ENCODE measurements at places on chromosomes 5 and 9.

DNA sequence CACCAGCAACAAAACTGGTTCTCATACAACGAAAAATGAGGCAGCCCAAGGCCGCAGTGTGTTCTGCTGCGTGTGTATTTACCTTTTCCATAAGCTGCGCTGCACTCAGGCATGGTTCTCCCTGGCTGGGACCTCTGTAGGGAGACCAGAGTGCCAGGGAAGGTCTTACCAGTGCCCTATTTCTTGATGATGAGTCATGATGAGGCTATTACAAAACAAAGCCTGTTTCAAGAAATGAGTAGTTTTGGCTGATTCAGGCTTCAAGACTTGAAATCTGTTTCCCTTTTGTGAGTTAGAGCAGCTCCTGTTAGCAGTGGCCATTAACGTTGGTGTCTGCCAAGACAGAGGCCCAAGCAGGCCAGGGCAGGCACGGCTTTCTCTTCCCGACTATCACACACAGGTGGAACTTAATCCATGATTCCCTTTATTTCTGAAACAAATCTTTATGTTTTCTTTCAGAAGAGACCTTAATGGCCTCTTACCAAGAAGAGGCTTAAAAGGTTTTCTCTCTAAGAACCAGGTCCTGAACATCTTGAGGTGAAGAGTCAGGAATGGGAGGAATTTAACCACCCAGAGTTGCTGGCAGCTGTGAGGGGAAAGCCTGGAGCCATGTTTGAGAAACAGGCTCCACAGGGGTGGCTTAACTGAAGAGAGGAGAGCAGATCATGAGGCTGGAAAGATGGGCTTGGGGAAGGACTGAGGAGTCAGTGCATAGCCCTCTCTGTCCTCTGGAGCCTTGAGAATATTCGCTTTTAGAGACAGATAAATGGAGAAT lies 41.4 kb upstream of the TIFAB start:
- peaks cover 1% of the 10 kb centered on the region for H3K27me3 ChIP-seq
- H3K4me3 ChIP-seq, result no peak overlapping the region
- DNase-seq, result no peak

GRCh38 chr9:125906893-125907292 lies 159.7 kb downstream of the PBX3 start:
- H3K4me1 ChIP-seq, result peaks cover 24% of the 10 kb centered on the region
- no peak overlapping the region for H3K4me3 ChIP-seq
- DNase-seq, result no peak
- H3K36me3 ChIP-seq, result no peaks in the 10 kb centered on the region
- no peak overlapping the region for H3K27ac ChIP-seq

DNA sequence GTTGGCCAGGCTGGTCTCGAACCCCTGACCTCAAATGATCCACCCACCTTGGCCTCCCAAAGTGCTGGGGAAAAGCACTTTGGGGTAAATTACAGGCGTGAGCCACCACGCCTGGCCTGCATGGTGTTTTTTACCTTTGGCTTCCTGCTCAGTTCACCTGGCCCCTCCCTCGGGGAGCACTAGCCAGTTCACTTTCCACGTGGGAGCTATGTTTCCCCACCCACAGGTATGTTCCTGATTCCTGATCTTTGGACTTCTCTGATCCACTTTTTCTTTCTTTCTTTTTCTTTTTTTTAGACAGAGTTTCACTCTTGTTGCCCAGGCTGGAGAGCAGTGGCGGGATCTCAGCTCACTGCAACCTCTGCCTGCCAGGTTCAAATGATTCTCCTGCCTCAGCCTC lies 15.8 kb downstream of the DAB2IP start:
- H3K4me3 ChIP-seq, result no peak overlapping the region
- no peaks in the 10 kb centered on the region for H3K27me3 ChIP-seq
- DNase-seq, result no peak
- H3K36me3 ChIP-seq, result no peaks in the 10 kb centered on the region
- 0 out of 2 replicates have a peak, but pooled peaks cover 2% of the 10 kb centered on the region for H3K4me1 ChIP-seq

GRCh38 chr5:133564921-133565565 lies 47.3 kb downstream of the FSTL4 start:
- H3K4me3 ChIP-seq, result no peak overlapping the region
- no peak overlapping the region for H3K27ac ChIP-seq
- H3K4me1 ChIP-seq, result no peaks in the 10 kb centered on the region
- DNase-seq, result no peak

DNA sequence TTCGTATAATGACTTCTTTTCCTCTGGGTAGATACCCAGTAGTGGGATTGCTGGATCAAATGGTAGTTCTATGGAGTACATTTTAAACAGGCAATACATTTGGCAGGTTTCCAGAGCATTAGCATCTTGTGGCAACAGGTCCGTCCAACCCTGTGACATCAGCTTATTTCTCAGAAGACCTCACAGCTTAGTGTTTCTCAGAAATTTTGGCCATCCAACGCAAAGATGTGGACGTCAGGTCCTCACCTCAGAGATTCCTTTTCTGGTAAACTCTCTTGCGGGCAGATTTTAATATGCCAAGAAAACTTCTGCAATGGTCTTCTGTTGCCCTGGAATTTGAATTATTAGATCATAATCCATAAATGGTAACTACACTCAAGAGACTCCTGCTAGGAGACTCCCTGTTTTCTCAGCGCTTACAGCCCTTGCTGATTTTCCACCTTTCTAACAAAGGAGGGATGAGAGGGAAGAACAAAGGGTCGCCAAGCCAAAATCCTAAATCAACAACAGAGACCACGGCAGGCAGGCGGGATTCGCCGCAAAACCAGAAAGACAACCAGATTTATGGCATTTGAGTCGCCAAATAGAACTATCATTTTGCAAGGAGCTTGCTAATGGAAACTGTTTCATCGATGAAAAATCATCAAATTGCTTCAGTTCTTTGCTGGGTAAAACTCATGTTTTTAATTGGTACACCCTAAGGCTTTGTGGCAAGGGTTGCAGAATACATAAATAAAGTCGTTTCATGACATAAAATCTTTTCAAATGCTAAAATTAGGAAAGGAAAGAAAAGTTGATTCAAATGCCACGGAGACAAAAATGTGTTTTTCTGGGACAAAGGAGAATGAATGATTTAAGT lies 34.1 kb upstream of the PLPP1 start:
- no peak overlapping the region for H3K27ac ChIP-seq
- peaks cover 11% of the 10 kb centered on the region for H3K4me1 ChIP-seq
- H3K36me3 ChIP-seq, result no peaks in the 10 kb centered on the region
- H3K4me3 ChIP-seq, result no peak overlapping the region

DNA sequence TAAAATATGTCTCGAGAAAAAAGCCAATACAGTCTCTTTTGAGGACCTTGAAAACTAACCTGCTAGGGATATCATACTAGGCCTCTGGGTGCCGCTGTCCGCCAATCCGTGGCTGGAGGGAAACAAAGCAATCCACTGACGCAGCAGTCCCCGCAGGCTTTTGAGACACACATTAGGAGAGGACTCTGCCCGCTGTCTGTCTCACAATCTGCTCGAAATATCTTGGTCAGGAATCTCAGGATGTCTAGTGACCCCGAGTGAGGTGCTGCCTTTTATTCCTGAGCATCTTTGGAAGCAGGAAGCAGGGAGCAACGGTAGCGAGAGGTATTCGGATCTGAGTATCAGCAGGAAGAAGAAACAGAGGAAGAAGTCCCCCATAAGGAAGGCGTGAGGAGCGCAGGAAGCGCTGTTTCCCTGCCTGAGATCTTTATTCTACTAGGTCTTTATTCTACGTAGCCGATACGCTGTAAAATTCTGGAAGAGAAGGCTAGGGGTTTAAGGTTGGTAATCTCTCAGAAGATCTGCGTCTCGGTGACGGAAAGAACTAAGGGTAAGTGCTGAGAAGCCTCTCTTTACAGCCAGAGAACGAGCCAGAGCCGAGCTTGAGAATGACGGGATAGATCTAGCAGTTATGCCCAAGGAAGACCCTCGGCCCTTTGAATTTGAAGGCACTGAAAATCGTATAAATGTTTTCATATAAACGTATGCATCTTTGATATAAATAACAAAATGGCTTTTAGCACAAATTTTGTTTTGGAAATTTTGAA lies 4.0 kb upstream of the PCDHGA1 start:
- H3K27me3 ChIP-seq, result no peaks in the 10 kb centered on the region
- no peak overlapping the region for H3K4me3 ChIP-seq
- no peaks in the 10 kb centered on the region for H3K36me3 ChIP-seq
- DNase-seq, result no peak
- H3K27ac ChIP-seq, result no peak overlapping the region

DNA sequence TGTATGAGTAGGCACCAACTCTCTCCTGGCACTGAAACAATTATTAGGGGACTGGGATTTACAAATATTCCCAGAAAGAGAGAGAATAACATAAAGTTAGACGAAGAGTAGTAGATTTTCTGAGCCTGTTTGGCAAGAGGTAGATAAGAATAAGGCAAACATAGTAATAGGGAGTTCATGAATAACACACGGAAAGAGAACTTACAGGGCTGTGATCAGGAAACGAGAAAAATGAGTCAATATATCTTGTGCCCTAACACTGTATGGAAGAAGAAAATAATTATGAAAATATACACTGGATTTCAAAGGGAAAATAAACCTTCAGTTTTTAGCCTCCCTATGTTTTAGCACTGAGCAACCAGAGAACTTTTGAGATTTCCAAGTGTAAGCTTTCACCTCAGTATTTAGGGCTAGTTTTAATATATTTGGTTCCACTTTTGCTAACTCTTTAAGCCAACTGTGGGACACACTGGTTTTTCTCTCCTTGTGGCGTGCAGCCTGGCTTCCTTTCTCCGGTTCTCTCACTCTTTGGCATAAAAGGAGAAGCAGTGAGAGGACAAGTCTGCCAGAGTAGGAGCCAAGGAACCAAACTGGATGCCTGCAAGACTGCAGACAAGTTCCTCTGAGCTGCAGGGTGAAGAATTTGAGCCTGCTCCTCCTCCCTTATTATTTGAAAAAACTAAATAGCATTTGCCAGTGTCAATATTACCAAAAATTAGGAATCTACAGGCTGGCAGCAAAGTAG lies 6.6 kb upstream of the KCNN2 start:
- no peak overlapping the region for H3K27ac ChIP-seq
- DNase-seq, result no peak
- no peaks in the 10 kb centered on the region for H3K27me3 ChIP-seq
- H3K4me1 ChIP-seq, result no peaks in the 10 kb centered on the region

- no peak overlapping the region for H3K4me3 ChIP-seq
- H3K36me3 ChIP-seq, result no peaks in the 10 kb centered on the region
- H3K27me3 ChIP-seq, result no peaks in the 10 kb centered on the region
- H3K4me1 ChIP-seq, result no peaks in the 10 kb centered on the region
- DNase-seq, result no peak
- no peak overlapping the region for H3K27ac ChIP-seq
Observed at GRCh38 chr9:79896390-79896980, 324.7 kb downstream of the TLE4 start.

- peak overlapping the region; percentile 37 for H3K4me3 ChIP-seq
- DNase-seq, result peak; percentile 8
- no peak overlapping the region for H3K27ac ChIP-seq
- H3K27me3 ChIP-seq, result no peaks in the 10 kb centered on the region
- H3K36me3 ChIP-seq, result peaks cover 47% of the 10 kb centered on the region
- peaks cover 6% of the 10 kb centered on the region for H3K4me1 ChIP-seq
Observed at GRCh38 chr5:179731791-179732411, 721 bp upstream of the MAML1 start.

DNA sequence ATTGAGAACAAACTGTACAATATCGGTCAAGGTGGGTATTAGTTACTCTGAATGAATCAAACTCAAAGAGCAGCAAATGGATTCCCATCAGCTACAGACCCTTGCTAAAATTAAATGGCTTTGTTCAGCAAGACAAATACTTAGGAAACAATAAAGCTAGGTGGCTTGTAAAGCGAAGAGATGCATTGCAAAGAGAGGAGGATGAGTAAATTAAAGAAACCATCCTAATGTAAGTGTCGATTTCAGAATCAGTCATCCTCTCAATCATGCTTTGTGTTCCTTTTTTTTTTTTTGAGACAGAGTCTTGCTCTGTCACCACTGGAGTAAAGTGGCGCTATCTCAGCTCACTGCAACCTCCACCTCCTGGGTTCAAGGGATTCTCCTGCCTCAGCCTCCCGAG lies 359.2 kb upstream of the ZNF462 start:
- H3K36me3 ChIP-seq, result no peaks in the 10 kb centered on the region
- no peak overlapping the region for H3K27ac ChIP-seq
- no peak overlapping the region for H3K4me3 ChIP-seq
- H3K4me1 ChIP-seq, result no peaks in the 10 kb centered on the region

- no peaks in the 10 kb centered on the region for H3K4me1 ChIP-seq
- no peak overlapping the region for H3K27ac ChIP-seq
- H3K27me3 ChIP-seq, result no peaks in the 10 kb centered on the region
- H3K4me3 ChIP-seq, result no peak overlapping the region
- no peaks in the 10 kb centered on the region for H3K36me3 ChIP-seq
Observed at GRCh38 chr9:88781628-88782391, 209.5 kb upstream of the S1PR3 start.

DNA sequence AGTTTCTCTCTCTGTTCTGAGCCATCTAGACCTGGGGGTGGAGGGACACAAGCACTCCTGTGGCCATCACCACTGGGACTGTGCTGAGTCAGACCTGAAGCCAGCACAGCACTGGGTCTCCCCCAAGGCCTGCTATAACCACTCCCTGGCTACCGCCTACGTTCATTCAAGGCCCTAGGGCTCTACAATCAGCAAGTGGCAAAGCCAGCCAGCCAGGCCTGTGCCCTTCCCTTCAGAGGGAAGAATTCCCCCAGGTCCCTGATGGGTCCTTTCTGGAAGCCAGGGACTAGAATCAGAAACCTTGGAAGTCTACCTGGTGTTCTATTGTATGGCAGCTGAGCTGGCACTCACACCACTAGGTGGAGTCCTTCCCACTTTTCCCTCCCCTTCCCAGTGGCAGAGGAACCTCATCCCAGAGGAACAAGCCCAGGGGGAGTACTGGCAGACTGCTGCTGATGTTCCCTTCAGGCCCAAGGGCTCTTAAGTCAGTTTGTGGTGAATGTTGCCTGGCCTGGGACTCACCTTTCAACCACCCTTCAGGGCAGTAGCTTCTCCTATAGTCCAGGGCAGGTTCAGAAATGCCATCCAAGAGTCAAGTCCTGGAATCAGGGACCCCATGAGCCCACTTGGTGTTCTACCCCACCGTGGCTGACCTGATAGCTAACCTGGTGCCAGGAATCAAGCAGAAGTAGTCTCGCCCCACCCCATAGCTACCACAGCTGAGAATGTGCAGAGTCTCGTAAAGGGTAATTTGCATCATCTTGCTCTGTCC lies 20.0 kb downstream of the JMY start:
- H3K4me1 ChIP-seq, result no peaks in the 10 kb centered on the region
- H3K36me3 ChIP-seq, result no peaks in the 10 kb centered on the region
- H3K4me3 ChIP-seq, result no peak overlapping the region
- peak; percentile 39 for DNase-seq

DNA sequence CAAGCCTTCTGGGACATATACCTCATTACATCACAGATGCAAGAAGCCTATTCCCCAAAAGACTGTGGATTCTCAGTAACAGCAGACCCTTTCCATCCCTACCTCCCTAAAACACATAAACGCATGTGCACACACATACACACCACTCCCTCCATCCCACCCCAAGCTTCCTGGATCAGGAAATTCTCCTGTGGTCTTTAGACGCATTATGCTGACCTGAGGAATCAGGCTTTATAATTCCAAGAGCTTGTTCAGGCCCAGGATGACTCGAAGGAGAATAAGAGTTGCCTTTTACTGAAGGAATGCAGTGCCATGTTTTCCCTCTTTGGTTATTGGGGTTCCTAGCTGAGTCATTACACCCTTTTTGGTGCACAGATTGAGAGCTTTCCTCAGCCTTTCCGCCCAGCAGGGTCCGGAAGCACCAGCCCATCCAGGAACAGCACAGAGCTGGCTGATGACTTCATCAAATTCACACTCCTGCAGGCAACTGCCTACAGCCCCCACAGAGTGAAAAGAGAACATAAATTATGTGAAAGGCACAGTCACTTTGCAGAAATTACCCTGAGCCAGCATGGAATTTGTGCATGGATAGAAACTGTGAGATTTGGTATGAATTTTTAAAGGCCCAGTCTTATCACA lies 385.0 kb upstream of the TRPC7 start:
- H3K36me3 ChIP-seq, result no peaks in the 10 kb centered on the region
- H3K27me3 ChIP-seq, result no peaks in the 10 kb centered on the region
- H3K27ac ChIP-seq, result no peak overlapping the region
- no peak overlapping the region for H3K4me3 ChIP-seq
- H3K4me1 ChIP-seq, result no peaks in the 10 kb centered on the region
- DNase-seq, result no peak
